ENCODE measurements at places on chromosomes 2 and 18. TPM values are rescaled to one million over a fixed set of nuclear protein-coding genes. Genes with fewer than 3 reads are reported as not detected.

The COL6A3 gene
- 1,501 TPM for total RNA-seq

The CCDC102B gene
- total RNA-seq = 0.54 TPM

The CDH2 gene
- total RNA-seq = 111 TPM

The CDK15 gene
- total RNA-seq = 33.0 TPM

The KCNF1 gene
- total RNA-seq = 0.56 TPM

The OSGEPL1 gene
- total RNA-seq = 8.3 TPM

The RSAD2 gene
- total RNA-seq = not detected

The FABP1 gene
- not detected for total RNA-seq

The ALPP gene
- total RNA-seq = not detected

The LAMA1 gene
- total RNA-seq = 11.4 TPM

The IL36A gene
- total RNA-seq = not detected

The GPAT2 gene
- total RNA-seq = 0.28 TPM

The L3MBTL4 gene
- under 0.01 TPM for total RNA-seq

The DNAJC5G gene
- not detected for total RNA-seq

The NABP1 gene
- total RNA-seq = 141 TPM

The AOX1 gene
- total RNA-seq = 57.2 TPM

The SULT1C4 gene
- 0.56 TPM for total RNA-seq

The SCN9A gene
- total RNA-seq = 135 TPM

The FAM98A gene
- 131 TPM for total RNA-seq

DNA sequence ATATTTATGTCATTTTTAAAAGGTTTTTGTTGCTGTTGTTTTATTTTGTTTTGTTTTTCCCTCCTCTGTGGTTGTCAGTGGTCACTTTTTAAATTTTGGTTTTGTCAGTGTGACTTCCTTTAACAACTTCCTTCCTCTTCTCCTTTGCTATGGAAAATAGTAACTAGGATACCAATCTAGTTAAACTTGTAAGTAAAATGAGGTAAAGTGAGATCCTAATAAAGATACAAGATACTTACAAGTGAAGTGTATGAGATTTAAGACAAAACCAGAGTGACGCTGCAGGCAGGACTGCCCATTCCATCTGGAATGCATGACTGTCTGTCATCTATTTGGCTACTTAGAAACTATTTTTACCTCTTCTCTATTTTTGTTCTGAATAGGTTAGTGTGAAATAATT is 30.6 kb upstream of the CREB1 start:
- DNase-seq = no peak

DNA sequence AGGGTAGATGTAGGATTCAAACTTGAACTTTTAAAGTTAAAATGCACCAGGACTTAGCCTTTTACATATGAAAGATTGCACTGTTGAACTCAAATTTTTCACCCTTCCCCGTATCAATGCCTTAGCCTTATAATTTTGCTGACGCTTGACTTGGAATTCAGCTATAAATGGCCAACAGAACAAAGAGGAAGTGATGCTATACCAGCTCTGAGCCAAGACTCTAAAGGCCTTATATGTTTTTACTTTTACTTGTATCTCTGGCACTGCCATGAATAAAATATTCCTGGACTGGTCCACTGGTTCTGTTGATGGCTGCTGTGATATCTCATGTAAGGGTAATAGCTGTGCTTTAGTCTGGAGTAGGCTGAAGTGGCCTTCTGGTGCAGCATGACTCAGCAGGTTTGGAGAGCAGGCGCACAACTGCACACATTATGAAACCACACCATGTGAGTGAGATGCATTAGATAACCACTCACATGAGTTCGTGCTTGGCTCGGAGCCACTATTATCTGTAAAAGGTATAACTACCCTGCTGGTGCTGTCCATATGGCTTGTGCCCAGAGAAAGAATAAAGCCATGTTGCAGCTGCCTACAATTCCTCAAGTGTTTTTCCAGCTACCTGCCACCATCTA is 8.4 kb upstream of the IER3IP1 start:
- DNase-seq = peak; percentile 51

DNA sequence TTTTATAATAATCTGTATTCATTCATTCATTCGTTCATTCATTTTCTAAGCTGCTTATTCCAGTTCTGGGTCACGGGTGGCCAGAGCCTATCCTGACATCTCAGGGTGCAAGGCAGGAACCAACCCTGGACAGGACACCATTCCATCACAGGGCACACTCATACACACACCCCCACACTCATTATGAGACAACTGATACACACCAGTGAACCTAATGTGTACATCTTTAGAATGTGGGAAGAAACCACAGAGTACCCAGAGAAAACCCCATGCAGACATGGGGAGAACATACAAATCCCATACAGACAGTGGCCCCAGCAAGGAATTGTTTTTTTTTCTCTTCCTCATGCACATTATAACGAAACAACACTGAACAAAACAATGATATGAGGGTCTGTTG is 54.7 kb downstream of the RTN4 start:
- no peak for DNase-seq

- no peak for DNase-seq
Measured at GRCh38 chr2:68103030-68103708, 40.4 kb upstream of the C1D start.

GRCh38 chr2:216715402-216715974 is 20.1 kb upstream of the IGFBP5 start:
- no peak for DNase-seq

DNA sequence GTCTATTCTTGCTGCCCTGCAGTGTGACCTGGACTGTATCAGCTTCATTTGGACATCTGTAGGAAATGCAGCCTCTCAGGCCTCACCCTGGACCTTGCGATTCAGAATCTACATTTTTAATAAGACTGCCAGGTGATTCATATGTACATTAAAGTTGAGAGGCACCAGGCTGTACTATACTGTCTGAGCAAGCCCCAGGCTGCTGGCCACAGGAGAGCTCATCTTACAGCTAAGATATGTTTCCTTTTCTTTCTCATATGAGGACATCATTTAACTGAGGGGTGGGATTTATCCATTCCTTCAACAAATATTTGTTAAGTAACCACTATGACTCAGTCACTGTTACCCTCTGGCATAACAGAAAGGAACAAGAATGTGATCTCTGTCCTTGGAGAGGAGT is 78.2 kb upstream of the GCFC2 start:
- DNase-seq = no peak

- DNase-seq = no peak
Measured at GRCh38 chr2:135732561-135732960, 9.1 kb upstream of the UBXN4 start.

GRCh38 chr2:11160731-11161455 is 5.6 kb downstream of the SLC66A3 start:
- no peak for DNase-seq

GRCh38 chr18:43757273-43757672 is 480.0 kb upstream of the SYT4 start:
- DNase-seq = no peak

- DNase-seq = no peak
Measured at GRCh38 chr18:26438980-26439379, 109.4 kb downstream of the KCTD1 start.

GRCh38 chr2:240245184-240245583 is 104.7 kb upstream of the OTOS start:
- DNase-seq = no peak

DNA sequence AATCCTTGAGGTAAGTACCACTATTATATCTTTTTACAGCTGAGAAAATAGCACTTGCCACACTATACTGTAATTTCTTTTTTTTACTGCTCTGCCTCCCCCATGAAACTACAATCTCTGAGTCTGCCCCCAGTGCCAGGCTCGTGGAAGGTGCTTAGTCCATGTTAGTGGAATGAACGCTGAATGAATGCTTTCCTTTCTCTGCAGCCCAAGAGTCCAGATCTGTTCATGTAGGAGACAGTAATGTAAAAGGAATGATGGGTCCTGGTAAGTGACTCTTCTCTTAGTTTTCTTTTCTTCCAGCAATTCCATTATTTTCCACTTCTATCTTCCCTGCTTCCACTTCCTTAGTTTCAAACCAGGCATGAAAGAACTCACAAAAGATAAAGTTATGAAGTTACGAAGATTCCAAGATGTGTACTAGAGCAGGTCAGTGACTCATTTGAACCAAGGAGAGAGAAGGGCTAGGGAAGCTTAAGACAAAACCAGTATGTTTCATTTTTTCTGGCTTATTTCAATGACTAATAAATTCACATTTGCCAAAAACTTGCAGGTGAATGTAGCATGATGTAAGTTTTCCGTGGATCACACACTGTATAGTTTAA is 46.0 kb downstream of the ARHGEF33 start:
- peak; percentile 84 for DNase-seq

DNA sequence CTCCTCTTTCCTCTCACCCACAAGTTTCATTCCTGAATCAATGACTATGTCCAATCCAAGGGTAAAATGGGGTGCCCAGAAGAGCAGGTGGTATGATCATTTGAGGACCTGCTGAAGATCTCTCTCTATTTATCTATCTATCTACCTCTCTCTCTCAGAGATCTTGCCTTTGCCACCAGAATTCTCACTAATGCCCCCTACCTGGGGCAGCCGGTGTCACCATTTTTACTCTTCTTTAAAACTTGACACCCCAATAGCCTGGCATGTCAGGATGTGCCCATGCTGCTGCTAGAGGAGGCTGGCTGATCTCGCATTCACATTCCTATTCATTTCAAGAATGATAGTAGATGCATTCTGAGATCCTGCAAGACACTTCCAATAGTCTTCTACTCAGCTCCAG is 24.3 kb upstream of the RPIA start:
- DNase-seq = no peak

DNA sequence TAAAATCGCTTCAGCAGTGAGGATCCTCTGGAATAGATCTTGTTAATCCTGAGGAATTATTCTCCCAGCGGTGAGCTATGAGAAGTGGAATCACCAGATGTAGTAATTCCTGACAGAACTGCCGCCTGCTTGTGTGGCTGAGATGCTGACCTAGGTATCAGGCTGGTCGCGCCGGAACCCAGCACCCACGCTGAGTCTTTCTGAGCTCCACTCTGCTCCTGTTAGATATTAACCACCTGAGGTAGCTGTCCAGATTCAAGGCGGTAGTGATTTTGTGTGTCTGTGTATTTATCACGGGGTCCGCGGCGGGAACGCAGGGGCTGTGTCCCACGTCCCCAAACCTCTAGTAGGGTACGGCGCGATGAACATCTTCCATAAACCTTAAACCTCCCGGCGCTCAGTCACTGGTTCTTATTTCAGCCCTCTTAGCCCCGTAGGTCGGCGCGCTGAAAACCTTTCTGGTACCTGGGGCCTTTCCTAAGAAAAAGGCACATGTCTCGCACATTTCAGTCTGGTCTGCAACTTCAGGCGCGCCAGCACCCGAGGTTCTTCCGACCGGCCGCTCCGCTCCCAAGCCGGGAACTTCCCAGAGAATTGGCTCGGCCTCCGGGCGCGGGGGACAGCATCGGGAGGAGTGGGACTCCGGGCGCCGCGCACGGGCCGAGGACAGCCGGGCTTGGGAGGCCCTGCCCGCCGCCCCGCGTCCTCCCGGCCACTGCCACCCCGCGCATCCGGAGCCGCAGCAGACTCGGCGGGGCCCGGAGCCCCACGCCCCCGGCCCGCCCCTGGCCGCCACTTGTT is 542 bp upstream of the CNNM3 start:
- DNase-seq = peak; percentile 63

- DNase-seq = no peak
Measured at GRCh38 chr2:7666596-7667259, 749.5 kb downstream of the RNF144A start.

GRCh38 chr2:56801214-56801613 is 617.4 kb downstream of the CCDC85A start:
- DNase-seq = no peak

DNA sequence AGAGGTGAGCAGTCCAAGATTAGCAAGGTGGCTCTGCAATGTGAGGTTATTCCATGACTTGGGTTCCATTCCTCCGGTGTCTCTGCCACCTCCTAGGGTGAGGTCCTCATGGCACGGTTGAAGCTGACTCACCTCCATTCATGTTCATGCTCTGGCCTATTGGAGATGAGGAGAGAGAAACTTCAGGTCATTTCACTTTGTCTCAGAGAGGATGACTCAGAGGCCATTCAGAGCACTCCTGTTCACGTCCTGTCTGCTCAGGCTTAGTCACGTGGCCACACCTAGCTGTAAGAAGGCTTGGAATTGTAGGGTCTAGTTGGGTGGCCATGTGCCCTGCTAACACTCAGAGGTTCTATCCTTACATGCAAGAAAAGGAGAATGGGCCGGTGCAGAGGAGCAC is 67.5 kb upstream of the MBOAT2 start:
- peak; percentile 89 for DNase-seq

- no peak for DNase-seq
Measured at GRCh38 chr2:17190527-17190926, 327.7 kb downstream of the RAD51AP2 start.

DNA sequence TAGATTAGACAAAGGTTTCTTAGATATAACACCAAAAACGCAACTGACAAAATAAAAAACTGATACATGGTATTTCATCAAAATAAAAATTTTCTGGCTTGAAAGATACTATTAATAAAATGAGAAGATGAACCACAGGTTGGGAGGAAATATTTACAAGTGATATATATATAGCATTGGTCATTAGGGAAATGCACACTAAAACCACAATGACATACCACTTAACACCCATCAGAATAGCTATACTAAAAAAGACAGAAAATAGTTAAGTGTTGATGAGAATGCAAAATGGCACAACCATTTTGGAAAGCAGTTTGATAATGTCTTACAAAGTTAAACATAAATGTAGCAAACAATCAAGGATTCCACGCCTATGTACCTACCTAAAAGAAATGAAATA is 83.9 kb downstream of the SLC66A3 start:
- DNase-seq = no peak

- DNase-seq = no peak
Measured at GRCh38 chr2:145265244-145265643, 745.3 kb upstream of the ZEB2 start.

DNA sequence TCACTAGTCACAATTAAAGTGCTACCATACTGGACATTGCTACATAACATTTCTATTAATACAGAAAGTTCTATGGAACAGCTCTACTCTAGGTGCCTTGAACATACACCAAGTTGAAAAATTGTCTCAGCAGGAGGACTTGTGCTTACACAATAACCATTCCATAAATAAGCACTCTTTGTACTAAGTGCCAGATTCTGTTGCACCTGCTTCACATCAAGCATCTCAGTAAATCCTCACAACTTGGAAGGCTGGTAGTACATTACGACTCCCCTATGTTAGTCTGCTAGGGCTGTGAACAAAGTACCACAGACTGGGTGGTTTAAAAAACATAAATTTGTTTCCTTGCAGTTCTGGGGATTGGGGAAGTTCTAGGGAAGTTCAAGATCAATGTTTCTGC is 296.9 kb upstream of the NCKAP5 start:
- DNase-seq = no peak

- peak; percentile 27 for DNase-seq
Measured at GRCh38 chr2:180730976-180731375, 249.4 kb upstream of the UBE2E3 start.

Measured in IMR-90 (cell line).